LHCN-M2 (cell line): ENCODE measurements at places on chromosomes 3 and 15.
A peak's percentile ranks its signal among the peaks of the same experiment; 100 is the strongest.

DNA sequence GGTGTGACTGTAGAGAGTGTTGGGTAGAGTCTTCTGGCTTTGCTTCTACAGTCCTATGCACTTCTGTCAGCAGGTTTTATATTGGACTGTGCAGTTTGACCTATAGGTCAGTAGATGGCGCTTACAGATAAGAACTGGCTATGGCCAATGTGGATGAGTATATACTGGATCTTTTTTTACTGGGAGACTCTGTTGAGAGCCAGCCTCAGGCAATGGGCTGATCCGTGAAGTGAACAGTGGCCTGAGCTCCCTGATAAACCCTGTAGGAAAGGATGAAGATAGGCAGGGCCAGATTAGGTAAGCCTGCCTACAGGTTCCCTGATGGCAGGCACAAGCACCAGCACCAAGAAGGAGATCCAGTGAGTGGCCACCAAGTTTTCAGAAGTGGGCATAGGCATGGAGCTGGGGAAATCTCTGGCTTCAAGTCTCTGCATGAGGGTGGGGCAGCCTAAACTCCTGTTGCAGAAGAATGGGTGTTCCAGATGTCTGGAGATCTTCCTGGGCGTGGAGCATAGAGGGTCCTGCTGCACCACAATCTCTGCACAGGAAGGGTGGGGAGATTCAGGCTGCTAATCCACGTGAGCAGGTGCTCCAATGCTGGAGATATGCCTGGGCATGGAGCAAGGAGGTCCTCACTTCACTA is 326.0 kb upstream of the SGO1 start:
- peak; percentile 59 for DNase-seq

DNA sequence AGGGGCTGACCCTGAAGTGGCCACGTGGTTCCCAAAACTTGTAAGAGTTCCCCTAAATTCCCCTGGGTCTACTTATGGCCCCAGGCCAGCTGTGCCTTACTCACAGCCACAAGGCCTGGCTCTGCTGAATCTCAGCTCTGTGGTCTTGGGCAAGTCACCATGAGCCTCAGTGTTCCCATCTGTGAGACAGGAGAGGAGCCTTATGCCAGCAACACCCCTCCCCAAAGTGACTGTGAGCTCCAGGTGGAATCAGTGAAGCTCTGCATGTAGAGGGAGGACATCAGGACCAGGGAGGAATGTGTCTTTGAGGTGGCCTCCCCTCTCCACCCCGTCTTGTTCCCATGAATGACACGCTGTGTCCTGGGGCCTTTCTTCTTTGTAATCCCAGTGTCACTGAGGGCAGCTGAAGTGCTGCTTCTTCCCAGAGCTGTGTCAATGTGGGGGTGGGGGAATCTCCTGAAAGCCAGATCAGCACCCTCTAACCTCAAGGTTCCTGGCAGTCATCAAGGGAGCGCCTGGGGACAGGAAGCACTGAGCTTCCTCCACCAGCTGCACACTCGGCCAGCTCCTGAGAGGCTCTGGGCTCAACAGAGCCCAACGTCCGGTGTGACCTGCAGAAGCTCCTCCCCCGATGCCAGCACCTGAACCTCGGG is 258.9 kb downstream of the UACA start:
- peak; percentile 94 for DNase-seq

DNA sequence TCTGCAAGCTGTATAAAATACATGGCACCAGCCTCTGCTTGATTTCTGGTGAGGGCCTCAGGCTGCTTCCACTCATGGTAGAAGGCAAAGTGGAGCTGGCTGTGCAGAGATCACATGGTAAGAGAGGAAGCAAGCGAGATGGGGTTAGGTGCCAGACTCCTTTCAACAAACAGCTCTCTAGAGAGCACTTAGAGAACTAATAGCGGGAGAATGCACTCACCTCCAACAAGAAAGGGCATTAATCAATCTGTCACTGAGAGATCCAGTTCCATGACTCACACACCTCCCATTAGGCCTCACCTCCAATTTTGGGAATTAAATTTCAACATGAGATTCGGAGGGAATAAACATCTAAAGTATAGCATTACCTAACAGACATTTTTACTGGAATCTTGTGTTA is 644.1 kb upstream of the ARRDC4 start:
- no peak for DNase-seq

DNA sequence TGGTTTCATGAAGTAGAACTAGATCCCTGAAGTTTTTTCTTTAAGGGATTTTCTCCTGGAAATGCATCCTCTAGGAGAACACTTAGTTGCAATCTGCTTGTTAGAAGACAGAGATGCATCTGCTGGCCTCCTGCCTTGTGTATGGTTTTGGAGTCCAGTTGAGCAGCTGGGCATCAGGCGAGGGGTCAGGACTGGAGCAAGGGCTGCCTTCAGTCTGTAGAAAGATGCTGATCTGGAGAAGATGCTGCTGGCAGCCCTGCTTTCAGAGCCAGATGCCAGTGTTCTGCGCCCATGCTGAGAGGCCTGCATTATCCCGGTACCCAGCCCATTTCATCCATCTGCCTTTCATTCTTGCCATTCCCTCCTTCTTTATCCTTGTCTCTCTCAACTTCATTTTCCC is 77.4 kb downstream of the CHCHD6 start:
- peak; percentile 26 for DNase-seq

DNA sequence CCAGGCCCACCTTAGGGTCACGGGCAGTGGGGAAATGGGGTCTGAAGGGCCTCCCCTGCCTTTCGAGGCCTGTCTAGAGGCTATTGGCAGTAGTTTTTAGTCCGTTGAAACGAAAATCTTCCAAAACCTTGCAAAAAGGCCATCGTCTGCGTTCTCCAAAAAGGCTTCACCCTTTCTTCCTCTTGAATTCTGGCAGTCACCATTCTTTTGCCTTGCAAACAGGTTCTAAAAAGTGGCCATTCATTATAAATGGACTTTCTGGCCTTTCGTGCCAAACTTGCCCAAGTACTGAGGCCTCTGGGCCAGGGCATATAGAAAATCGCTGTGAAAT is 367 bp upstream of the TARS3 start:
- no peak for DNase-seq

DNA sequence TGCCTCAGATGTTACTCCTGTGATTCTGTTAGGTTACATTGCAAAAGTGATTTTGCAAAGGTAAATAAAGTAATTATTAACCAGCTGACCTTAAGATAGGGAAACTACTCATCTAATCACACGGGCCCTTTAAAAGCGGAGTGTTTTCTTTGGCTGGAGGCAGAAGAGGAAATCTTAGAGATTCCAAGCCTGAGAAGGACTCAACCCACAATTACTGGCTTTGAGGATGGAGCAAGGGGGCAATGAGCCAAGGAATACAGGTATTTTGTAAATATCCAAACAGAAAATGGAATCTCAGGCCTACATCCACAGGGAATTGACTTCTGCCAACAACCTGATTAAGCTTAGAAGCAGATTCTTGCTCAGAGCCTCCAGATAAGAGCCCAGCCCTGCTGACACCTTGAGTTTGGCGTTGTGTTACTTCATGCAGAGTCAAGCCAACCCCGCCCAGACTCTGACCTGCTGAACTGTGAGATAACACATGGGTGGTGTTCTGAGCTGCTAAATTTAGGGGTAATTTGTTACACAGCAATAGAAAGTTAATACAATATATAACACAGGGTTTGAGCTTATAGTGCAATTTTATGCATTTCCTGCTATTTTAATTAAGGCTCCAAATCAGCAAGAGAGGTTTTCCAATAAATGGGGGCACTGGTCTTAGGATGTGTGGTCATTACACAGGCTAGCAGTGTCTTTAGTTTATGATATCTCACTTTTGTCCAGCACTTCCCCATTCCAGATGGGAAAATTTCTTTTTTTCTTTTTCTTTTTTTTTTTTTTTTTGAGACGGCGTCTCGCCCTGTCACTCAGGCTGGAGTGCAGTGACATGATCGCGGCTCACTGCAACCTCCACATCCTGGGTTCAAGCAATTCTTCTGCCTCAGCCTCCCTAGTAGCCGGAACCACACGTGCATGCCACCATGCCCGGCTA is 19.5 kb downstream of the NFKBIZ start:
- DNase-seq = no peak

- DNase-seq = no peak
Observed at GRCh38 chr3:61559136-61559731, 2.1 kb upstream of the PTPRG start.

GRCh38 chr3:179546814-179547241 is 15.9 kb upstream of the ACTL6A start:
- DNase-seq = no peak

DNA sequence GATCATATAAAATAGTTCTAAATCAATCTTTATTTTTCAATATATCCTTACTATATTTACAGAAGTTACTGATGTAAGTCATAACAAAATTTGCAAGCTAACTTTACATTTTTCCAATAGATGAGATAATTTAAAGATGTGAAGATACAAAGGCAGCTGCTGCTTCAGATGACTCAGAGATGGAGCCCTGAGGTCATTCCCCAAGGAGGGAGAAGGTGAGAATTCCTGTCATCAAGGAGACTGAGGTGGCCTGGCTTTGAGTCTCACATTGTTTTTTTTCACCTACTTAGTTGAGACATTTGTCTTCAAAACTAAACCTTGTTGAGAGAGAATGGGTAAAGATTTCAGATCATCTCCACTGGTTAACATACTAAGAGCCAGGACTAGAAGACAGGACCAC is 3.9 kb upstream of the SAMD7 start:
- no peak for DNase-seq

DNA sequence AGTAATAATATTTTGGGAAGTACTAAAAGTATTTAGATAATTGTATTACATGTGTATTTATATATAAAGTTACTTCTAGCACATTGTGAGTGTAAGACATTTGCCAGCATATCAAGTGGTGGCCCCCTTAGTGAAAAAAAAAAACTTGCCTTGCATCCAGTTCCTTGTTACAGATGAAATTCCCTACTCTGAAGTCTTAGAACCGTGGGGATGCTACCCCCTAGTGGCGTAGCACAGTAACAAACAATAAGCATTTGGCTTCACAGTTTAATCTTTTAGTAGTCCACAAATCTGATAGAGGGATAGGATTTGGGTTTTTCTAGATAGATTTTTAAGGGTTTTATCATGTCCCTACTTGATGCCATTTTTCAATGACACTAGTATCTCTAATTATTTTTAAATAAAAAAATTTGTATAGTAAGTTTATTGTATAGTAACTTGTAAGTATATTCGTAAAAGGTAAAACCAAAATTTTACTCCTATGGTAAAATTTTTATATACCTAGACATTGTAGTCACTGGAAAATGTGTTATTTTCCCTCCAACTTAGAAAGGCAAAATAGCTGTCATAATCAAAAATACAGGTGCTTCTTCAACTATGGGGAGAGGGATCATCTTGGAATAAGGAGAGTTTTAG is 14.3 kb downstream of the SMC4 start:
- peak; percentile 78 for DNase-seq

DNA sequence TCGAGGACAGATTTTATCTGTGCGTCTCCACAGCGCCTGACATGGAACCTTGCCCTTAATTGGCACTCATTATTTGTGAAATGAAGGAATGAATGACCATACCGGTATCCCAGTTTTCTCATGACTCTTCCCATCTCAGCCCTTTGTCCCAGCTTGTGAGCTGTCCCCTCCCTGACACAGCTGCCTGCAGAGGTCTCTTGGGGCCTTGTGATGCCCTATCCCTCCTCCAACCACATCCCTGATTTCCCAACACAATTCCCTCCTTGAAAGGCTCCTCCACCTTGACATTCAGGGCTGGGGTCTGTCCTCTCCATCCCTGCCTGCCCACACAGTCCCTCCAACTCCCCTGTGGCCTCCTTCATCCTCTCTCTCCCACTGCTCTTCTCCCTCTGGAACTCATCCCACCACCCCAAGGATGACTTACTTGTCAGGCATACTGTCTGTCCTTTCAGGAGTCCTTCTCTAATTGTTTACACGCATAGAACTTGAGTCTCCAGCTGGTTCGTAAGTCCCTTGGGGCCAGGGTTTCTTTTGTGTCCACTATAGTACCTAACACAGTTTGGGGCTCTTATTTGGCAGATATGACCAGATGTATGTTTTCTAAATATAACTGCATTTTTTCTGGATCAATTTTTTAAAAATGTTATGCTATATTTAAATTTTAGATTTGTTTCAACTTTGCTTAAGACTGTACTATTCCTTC is 35.6 kb upstream of the FILIP1L start:
- DNase-seq = no peak

GRCh38 chr3:17642474-17642873 is 100.0 kb downstream of the TBC1D5 start:
- DNase-seq = no peak
